Activated T-cell treated with anti-CD3 and anti-CD28 coated beads, Interleukin-2, amount 50 U/mL, for 72 hours (primary cell): ENCODE measurements at places on chromosomes 13 and 19.
A peak's percentile ranks its signal among the peaks of the same experiment; 100 is the strongest.

DNA sequence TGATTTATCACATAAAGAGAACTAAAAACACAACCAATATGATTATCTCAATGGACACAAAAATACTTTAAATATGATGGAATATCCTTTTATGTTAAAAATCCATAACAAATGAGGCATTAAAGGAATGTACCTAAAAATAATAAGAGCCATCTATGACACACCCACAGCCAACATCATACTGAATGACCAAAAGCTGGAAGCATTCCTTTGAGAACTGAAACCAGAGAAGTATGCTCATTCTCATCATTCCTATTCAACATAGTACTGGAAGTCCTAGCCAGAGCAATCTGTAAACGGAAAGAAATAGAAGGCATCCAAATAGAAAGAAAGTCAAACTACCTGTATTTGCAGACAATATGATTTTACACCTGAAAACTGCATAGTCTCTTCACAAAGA is 671.0 kb downstream of the SLITRK1 start:
- no peaks in the 10 kb centered on the region for H3K4me1 ChIP-seq
- no peaks in the 10 kb centered on the region for H3K27me3 ChIP-seq
- H3K27ac ChIP-seq = no peak overlapping the region
- no peaks in the 10 kb centered on the region for H3K36me3 ChIP-seq

- no peaks in the 10 kb centered on the region for H3K4me1 ChIP-seq
- peaks cover 8% of the 10 kb centered on the region for H3K27me3 ChIP-seq
- peaks cover 4% of the 10 kb centered on the region for H3K36me3 ChIP-seq
- DNase-seq = no peak
- no peak overlapping the region for H3K4me3 ChIP-seq
Measured at GRCh38 chr13:27524981-27525975, 74.9 kb upstream of the MTIF3 start.

DNA sequence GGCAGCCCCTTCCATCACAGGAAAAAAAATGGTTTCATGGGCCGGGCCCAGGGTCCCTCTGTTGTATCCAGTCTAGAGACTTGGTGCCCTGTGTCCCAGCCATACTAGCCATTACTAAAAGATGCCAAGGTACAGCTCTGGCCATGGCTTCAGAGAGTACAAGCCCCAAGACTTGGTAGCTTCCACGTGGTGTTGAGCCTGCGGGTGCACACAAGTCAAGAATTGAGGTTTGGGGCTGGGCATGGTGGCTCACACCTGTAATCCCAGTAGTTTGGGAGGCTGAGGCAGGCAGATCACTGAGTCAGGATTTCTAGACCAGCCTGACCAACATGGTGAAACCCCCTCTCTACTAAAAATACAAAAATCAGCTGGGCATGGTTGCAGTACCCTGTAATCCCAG is 214.3 kb downstream of the LIG4 start:
- no peak overlapping the region for H3K27ac ChIP-seq
- H3K36me3 ChIP-seq = no peaks in the 10 kb centered on the region
- no peak overlapping the region for H3K4me3 ChIP-seq
- DNase-seq = no peak
- no peaks in the 10 kb centered on the region for H3K4me1 ChIP-seq
- H3K27me3 ChIP-seq = no peaks in the 10 kb centered on the region

GRCh38 chr13:50243931-50244330 is 228.7 kb downstream of the KCNRG start:
- H3K4me3 ChIP-seq = no peak overlapping the region
- DNase-seq = no peak
- H3K27ac ChIP-seq = no peak overlapping the region
- H3K36me3 ChIP-seq = no peaks in the 10 kb centered on the region
- H3K27me3 ChIP-seq = peaks cover 69% of the 10 kb centered on the region

GRCh38 chr19:19591133-19591825 is 27.2 kb downstream of the PBX4 start:
- H3K4me3 ChIP-seq = peak overlapping the region; percentile 82
- peaks cover 66% of the 10 kb centered on the region for H3K4me1 ChIP-seq
- peak overlapping the region; percentile 94 for H3K27ac ChIP-seq
- DNase-seq = peak; percentile 77

GRCh38 chr19:8827277-8827676 is 4.8 kb downstream of the ZNF558 start:
- no peak for DNase-seq
- no peak overlapping the region for H3K4me3 ChIP-seq
- no peak overlapping the region for H3K27ac ChIP-seq

DNA sequence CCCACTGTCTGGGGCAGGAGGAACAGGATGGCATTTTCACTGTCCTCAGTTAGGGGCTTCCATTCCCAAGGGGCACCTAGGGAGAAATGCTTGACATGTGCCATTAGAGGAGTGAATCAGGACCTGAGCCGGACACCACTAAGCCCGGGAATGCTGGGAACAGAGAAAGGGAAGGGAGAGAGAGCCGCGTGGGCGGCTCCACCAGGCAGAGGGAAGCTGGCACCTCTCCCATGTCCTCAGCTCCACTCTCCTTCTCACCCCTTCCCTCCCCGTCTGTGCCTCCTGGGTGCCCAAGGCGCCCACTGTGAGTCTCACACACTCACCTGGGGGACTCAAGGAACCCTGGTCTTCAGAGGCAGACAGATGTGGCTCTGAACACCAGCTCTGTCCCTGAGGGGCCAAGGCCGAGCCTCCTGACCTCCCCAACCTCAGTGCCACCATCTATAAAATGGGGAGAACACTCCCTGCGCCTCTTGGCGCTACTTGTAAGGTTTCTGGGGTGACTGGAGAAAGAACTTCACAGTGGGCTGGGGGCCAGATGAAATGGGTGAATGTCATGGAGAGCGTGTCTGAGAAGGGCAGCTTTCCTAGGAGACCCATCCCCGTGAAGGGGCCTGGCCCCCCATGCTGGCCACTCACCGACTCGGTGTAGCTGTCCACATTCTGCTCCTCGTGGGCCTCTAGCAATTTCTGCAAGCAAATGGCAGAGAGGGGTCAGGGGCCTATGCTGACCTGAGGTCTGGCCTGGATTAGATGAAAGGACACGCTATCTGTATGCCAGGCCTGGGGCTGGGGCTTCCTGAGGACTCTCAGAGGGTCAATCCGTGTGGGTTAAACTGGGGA is 5.3 kb upstream of the KPTN start:
- H3K36me3 ChIP-seq = peaks cover 2% of the 10 kb centered on the region
- no peak overlapping the region for H3K27ac ChIP-seq
- H3K4me1 ChIP-seq = peaks cover 33% of the 10 kb centered on the region
- no peaks in the 10 kb centered on the region for H3K27me3 ChIP-seq
- DNase-seq = no peak
- H3K4me3 ChIP-seq = no peak overlapping the region
